ENCODE measurements at places on chromosomes 1 and 21.
A peak's percentile ranks its signal among the peaks of the same experiment; 100 is the strongest.

DNA sequence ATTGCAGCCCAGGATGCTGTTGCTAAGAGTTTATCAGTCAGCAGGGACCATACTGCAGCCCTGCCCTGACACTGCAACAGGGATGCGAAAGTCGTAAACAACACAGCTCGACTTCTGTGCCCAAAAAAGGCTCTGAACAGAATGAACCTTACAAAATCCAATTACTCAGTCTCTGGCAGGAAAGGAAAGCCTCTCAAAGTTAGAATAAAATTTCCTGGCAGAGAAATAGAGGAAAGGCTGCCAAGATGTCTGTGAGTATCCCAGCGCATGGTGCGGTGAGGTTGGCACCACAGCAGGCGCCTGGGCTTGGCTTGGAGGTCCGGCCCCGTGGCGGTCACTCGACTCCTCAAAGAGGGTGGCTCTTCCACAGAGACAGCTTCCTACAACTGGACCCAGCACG is 185.8 kb downstream of the PCP4 start:
- peak; percentile 72 for DNase-seq

DNA sequence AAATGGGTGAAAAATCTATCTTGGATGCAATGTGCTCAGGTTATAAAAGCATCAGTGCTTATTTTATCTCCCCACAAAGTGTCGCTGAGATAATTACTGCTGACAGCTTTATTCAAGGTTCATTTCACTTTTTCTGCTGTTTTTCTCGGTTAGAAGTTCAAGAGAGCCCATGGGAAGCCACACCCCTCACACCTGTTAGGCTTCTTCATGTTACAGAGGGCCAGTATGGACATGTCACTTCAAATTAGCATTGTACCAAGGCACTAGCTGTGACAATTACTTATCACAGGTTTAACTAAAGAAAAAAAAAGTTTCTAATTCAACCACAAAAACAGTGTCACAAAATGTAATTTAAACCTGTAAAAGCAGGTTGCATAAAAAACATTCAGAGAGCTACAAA is 187.3 kb upstream of the DMRTA2 start:
- no peak for DNase-seq

DNA sequence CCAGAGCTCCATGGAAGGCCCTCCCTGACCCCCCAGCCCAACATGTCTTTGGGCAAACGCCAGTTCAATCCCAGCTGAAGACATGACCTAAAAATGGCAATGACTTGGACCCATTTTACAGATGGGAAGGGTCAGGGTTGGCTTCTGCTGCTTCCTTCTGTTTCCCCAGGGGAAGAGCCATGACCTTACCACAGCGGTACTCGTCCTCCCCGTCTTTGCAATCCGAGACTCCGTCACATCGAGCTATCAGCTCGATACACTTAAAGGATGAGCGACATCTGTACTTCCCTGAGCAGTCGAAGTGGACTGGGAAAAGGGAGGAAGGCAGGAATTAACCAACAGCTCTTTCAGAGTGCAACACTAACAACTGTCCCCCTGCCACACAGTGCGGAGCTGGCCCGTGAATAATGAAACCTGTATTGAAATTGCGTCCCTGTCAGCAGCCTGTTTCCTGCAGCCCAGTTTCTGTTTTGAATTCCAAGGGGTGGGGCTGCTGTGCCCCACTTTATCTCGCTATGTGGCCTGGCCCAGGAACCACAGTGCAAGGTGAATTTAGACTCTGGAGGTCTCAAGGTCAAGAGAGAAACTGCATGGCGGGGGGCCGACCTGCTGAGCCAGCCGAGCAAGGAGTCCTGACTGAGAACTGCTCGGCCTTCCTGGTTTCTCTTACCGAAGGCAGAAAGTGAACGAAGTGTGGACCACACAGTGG is 7.0 kb downstream of the TMPRSS3 start:
- DNase-seq, result no peak

- no peak for DNase-seq
Measured at GRCh38 chr1:48939042-48939441, 162.4 kb upstream of the BEND5 start.

GRCh38 chr1:67747671-67748546 is 62.9 kb downstream of the GADD45A start:
- no peak for DNase-seq

- DNase-seq, result no peak
Measured at GRCh38 chr1:244836584-244836983, 1.1 kb downstream of the COX20 start.

DNA sequence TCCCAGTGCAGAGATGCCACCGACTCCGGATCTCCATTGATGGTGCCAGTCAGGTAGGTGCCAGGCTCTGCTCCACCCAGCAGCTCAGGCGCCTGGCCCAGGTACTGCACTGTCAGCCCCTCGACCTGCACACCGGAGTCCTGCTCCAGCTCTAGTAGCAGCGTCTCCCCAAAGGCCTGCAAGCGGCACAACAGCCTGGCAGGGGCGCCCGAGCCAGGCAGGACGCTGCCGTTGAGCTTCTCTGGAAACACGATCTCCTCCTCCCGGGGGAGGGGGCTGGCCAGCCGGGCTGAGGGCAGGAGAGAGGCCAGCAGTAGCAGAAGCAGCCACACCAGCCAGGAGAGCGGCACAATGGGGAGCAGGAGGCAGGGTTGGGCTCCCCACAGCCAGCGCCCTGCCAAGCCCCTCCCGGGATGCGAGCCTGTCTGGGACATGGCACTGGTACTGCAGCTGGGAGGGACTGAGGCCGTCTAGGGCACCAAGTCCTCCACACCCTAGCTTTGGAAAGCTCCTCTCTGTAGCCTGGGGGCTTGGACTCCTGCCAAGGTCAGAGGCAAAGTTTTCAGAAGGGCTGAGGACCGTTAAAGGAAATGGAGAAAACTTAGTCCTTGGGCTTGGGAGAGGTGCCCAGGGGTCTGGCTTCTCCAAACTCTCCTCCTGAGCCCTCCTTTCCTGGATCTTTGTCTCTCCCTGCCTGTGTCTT is 509 bp downstream of the ADAMTS4 start:
- no peak for DNase-seq

DNA sequence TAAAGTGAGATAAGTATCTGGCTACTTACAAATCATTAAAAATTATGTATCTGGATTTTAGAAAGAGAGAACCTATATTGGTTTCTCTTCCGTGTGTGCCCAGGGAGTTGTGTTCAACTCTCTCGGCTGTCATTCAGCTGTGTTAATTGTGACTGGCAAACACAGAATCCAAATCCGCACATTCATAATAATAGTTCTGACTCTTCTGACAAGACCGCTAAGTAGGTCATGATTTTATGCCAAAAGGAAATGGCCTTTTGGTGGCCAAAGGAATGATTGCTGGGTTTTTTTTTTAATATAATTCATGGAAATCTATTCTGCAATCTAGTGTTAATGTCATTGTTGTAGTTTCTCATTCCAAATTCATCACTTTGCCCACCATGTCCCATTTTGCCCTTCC is 110.7 kb downstream of the AK5 start:
- no peak for DNase-seq

GRCh38 chr1:226983247-226983991 is 43.3 kb downstream of the COQ8A start:
- DNase-seq, result no peak

- no peak for DNase-seq
Measured at GRCh38 chr1:55117941-55118340, 78.6 kb downstream of the PCSK9 start.

- no peak for DNase-seq
Measured at GRCh38 chr1:170252851-170253579, 107.3 kb downstream of the NTMT2 start.

DNA sequence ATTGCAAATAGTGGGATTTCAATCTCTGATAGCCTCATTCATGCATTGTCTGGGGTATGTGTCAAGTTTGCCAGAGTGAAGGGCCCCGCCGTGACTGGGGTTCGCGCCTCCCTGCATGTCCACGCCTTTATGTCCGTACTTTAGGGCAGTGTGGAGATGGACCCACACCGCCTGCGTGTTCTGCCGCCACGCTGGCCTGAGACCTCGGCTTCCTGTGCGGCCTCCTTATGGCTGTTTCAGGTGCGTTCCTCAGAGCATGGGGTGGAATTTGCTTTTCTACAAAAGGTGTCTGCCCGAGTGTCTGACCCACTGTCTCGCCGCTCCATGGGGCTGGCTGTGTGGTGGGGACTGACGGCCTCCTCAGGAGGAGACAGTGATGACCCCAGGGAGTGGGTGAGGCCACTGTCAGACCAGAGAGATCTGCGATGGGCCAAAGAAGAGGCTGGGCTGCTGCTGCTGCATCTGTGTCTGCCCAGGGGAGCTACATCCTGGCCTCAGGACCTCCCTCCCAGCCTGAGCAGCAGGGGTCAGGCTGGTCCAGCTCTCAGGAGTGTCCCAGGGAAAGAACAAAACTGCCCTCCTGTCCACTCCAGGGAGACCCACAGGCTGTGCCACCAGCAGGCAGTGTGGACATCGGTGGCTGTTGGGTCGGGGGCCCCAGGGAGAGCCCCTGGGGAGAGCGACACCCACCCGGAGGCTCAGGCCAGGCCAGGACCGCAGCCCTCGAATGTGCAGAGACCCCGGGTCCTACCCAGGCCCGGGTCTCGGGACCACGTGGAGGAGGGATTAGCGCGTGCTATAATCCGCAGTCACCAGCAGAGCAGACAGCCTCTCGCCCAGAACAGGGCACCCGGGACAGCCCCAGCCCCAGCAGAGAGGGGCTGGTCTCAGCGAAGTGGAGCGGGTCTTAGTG is 9.8 kb upstream of the SLC19A1 start:
- no peak for DNase-seq

GRCh38 chr1:32357614-32358013 is 4.7 kb downstream of the FAM229A start:
- DNase-seq, result no peak

DNA sequence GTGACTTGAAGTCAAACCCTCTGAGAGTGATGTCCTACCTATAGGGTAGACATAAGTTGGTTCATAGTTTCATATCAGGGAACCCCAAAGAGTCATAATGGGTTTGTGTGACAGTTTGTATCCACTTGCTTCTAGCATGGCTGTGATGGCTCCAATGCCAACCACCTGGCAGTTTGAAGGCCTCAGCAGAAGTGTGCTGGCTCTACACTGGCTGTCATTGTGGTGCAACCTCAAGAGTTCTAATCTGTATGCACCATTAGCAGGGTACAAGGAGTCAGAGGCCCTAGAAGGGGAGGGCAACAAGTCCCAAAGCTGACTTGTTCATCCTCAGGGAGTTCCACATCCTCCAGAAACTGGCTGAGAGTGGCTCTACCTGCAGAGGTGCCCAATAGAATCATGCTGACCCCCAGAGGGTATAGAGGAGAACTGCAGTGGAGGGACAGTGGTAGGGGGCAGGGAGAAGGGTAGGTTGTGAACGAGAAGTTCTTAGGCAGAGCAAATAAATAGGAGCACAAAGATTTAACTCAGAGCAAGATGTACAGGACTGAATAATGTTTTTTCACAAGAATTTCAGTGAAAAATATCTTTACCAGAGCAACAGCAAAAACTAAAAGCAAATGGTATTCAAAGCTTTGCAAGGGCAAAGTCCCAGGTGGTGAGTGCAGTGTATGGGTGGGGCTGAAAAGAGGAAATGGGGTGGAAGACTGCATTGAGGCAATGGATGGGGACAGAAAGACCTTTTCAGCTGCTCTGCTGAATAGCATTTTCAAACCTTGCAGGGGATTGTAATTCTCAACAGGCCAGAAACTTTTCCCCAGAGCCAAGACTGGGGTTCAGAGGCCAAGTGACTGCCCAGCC is 3.2 kb downstream of the FCRL2 start:
- no peak for DNase-seq

- DNase-seq, result peak; percentile 23
Measured at GRCh38 chr1:236502972-236503639, 20.7 kb upstream of the LGALS8 start.

- peak; percentile 89 for DNase-seq
Measured at GRCh38 chr1:2189459-2190425, 4.8 kb downstream of the FAAP20 start.

- DNase-seq, result no peak
Measured at GRCh38 chr1:55822891-55823290, 607.7 kb upstream of the USP24 start.

DNA sequence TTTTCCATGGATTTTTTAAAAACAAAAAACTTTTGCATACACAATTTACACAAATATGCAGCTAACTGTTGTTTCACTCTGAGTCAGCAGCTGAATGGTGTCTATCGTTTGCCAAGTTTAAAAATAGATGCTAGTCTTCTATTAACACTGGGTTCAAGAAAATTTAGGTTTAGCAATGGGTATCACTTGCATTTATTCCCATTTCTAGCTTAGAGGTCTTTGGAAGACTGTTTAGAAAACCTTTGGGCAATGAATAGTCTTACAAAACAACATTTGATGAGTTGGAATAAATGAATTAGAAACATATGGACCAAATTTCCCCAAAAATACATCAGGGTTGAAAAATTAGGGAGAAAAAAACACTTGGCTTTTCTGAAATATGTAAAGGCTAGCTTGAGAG is 165.8 kb downstream of the LYPLAL1 start:
- no peak for DNase-seq

GRCh38 chr1:3453203-3453761 is 1.2 kb upstream of the ARHGEF16 start:
- DNase-seq, result peak; percentile 63

DNA sequence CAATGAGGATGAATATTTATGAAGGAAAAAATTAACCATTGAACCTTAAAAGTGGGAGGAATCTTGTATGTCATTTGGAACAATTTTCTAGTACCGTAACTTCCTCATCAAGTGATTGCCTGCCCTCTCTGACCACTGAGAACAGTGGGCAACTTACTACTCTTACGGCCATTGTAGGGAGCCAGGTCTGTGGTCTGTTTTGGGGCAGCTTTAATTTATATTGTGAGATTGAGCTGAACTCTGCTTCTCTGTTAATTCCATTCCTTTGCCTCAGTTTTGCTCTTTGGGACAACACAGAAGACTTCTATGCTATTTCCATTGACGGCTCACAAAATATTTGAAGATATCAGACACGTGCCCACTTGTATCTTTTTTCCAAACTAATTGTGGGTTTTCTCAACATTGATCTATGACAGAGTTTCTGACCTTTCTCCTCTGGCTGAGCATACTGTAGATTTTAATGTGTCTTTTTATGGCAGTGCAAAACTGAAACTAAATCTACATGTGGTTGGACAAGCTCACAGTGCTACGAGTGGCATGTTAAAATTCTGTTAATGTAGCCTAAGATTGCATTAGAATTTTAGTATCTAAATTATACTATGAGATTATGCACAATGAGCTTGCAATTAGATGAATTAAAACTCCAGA is 27.8 kb upstream of the ZNF281 start:
- DNase-seq, result no peak

- peak; percentile 42 for DNase-seq
Measured at GRCh38 chr1:198664068-198664788, 25.4 kb downstream of the PTPRC start.

DNA sequence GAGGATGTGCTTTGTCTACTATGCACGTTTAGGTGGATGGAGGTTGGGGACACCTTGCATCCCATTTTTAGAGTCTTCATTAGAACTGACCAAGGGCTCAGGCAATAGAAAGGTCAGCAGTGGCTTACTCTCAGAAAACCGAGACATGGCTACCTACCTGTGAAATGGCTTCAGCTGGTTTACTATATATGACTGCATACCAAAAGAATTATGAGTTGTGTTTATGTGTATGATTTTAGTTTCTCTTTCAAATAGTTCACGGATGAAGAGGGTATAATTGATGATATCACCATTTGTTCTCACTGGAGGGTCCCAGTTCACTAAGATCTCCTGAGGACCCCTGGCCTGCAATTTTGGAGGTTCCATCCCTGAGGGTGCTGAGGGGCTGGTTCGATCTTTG is 106.8 kb downstream of the KCTD3 start:
- DNase-seq, result no peak
